ENCODE measurements at places on chromosomes 6 and 20. TPM values are rescaled to one million over a fixed set of nuclear protein-coding genes. Genes with fewer than 3 reads are reported as not detected.

Gene FANCE
- total RNA-seq, result 10.3 TPM

Gene CLDN20
- total RNA-seq, result not detected

Gene FAM209B
- not detected for total RNA-seq

Gene TULP1
- not detected for total RNA-seq

Gene PRL
- total RNA-seq, result not detected

Gene GRIK2
- 0.13 TPM for total RNA-seq

Gene DEFB115
- total RNA-seq, result not detected

Gene NNAT
- total RNA-seq, result not detected

Gene CHRNA4
- not detected for total RNA-seq

Gene LRRC73
- 0.06 TPM for total RNA-seq

Gene SNAP25
- 0.25 TPM for total RNA-seq

Gene CFAP61
- total RNA-seq, result not detected

Gene METTL24
- total RNA-seq, result 0.06 TPM

Gene TMEM63B
- total RNA-seq, result 44.9 TPM

Gene FAM83C
- total RNA-seq, result not detected

Gene TRIM31
- total RNA-seq, result not detected

Gene HFE
- total RNA-seq, result 2.6 TPM

Gene CST2
- not detected for total RNA-seq

Gene RBCK1
- total RNA-seq, result 57.3 TPM

Gene GSTA3
- not detected for total RNA-seq

Gene BEND6
- total RNA-seq, result 0.19 TPM

Gene CFB
- total RNA-seq, result 0.97 TPM

Gene PAX1
- total RNA-seq, result not detected

Gene SLC22A16
- not detected for total RNA-seq

Gene AGPAT4
- 14.5 TPM for total RNA-seq

Gene MLIP
- total RNA-seq, result 1.1 TPM

Gene ALDH5A1
- 0.49 TPM for total RNA-seq

Gene IL17F
- not detected for total RNA-seq

Gene SLX4IP
- total RNA-seq, result 4.0 TPM

Gene PGM3
- 46.0 TPM for total RNA-seq

Gene VWA7
- 0.38 TPM for total RNA-seq

Gene MKKS
- total RNA-seq, result 8.9 TPM

Gene DEFB116
- not detected for total RNA-seq

Gene PRND
- total RNA-seq, result 2.4 TPM

Gene HAO1
- not detected for total RNA-seq

Gene WFDC5
- not detected for total RNA-seq

Gene GDAP1L1
- not detected for total RNA-seq

Gene EPPIN
- not detected for total RNA-seq

Gene ADGB
- total RNA-seq, result not detected

All from bladder microvascular endothelial cell (primary cell).